ENCODE measurements at places on chromosomes 2 and 18.

DNA sequence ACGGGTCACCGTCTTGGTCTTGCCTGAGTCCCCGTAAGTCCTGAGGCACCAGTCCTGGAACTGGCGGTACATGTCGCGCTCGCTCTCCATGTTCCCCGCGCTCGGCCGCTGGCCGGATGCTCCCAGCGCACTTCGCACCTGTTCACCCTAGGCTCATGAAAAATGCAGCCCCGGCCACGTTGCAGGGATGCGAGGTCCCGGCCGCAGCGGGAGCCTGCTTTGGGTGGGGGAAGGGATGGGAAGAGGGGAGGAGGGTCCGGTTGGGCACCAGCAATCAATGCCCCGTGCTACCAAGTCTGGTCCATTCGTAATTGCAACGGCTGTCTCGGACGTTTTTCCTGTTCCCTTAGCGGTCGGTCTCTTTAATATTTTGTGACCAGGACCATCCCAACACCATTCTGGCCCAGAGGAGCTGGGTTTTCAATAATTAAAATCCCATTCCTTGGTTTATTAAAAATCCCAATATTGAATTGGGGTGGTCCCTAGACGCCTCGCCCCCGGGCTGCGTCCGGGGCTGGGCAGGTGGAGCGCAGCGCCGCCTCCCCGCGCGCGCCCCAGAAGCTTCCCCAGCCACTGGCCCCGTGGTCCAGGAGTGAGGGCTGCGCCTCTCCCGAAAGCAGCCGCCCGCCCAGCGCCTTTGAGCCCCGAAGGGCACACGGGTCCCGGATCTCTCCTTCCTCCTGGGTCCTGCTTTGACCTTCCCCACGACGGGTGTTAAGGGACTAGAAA is 1.4 kb downstream of the NOL4 start:
- DNase-seq: peak; percentile 46

DNA sequence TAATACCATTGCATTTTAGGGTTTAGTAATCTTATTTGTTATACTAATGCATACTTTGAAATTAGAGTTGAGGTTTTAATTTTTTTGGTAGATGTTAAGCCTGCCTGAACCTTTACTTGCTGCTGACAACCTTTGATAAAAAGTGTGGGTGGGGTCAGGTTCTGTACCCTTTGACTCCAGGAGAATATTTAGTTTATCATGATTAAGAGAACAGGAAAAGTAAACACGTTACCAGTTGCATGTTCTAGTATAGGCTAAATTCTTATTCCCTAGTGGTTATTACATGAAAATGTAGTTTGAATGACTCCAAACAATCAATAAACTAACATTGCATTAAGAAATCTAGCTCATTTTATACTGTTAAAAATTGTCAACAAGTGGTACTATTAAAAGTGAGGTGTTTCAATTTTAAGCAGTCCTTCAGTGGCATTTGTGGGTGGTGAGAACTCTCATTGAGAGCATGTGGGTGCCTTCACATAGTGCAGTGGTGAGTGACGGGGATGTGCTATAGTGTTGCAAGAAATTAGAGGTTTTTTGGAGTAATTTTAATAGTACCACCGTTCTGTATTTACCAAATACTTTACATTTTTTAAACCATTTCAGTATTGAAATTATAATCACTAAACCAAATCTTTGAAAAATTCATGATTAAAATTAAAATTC is 29.9 kb downstream of the PHLPP1 start:
- no peak for DNase-seq

DNA sequence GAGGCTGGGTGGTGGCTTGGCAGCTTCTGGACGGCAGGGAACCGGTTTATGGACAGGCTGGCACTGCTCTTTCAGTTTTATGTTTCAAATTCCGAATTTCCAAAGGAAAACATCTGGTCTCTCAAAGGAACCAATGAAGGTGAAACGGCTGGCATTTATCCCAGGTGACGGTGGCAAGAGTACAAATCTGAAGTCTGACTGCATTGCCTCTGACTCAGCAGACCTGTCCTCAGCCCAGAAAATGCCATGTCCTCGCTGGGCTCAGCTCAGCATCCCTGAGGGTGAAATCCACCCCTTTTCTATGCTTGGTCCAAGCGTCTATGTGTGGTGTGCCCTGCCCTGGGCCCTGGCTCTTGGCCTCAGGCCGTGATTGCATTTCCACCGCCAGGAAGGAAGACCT is 38.1 kb downstream of the NAPG start:
- no peak for DNase-seq

GRCh38 chr2:42410742-42411514 is 49.9 kb upstream of the COX7A2L start:
- DNase-seq: no peak

- DNase-seq: no peak
Observed at GRCh38 chr2:145114726-145115125, 594.8 kb upstream of the ZEB2 start.

DNA sequence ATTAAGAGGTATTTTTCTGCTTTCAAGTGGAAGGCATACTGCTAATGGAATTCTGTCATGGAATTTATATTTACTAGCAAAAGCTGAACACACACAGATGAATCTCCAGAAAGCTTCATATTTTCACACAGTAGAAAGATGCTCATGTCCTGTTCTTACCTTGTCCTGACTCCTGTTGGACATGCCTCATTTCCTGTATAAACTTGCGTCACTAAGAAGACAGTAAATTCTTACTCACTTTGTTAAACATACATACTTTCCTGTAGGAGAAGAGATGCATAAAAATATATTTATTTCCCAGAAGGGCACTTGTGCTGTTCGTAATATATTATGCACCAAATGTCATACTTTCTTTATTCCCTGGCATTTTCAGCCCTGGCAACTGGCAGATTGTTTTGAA is 238.3 kb upstream of the RASGRP3 start:
- no peak for DNase-seq

DNA sequence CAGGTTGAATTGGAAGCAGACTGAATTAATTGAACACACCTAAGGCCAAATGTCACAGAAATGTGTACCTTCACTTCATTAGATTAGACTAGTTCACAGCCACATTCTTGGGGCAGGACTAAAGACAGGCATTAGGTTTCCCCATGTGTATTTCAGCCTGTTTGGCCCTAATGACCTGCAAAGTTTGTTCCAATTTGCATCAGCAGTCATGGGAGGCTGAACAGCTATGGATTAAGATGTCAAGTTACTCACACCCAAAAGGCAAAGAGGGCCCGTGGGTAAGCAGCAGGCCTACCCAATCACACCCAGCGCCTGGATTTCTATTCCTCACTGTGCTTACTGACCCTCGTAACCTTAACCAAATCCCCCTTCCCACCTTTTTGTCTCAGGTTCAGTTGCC is 99.6 kb upstream of the RIOK3 start:
- DNase-seq: no peak

GRCh38 chr2:37325625-37326071 is 1.0 kb upstream of the PRKD3 start:
- DNase-seq: no peak

DNA sequence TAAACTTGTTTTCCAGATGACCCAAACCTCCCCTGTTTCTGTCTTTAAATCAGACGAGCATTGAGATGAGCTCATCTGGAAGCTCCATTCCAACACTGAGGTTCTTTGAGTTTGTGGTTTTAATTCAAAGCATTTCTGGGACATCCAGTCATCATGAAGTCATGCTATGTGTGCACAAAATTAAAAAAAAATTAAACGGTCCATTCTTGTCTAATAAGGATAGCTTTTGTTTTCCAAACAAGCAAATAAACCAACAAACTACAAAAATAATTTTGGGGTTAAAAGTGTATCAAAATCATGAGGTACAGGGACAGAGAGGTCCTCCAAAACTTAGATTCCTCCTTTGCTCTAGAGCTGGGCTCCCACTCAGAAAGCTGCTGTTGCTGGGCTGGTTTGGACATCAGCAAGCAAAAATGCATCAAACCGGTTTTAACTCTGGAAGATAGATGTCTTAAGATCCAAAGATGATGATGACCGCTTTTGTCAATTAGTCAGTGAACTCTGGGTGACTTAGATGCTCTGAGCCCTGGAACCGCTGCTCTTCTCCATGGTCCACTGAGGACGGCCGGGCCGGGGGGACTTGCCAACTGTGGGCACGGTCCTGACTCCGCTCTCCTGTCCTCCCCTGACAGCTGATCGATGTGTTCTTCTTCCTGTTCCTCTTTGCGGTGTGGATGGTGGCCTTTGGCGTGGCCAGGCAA is 65.4 kb downstream of the TRPM8 start:
- no peak for DNase-seq
